ENCODE measurements at places on chromosomes 2 and 18.

- no peak for DNase-seq
Measured at GRCh38 chr18:77512152-77512551, 262.5 kb downstream of the GALR1 start.

DNA sequence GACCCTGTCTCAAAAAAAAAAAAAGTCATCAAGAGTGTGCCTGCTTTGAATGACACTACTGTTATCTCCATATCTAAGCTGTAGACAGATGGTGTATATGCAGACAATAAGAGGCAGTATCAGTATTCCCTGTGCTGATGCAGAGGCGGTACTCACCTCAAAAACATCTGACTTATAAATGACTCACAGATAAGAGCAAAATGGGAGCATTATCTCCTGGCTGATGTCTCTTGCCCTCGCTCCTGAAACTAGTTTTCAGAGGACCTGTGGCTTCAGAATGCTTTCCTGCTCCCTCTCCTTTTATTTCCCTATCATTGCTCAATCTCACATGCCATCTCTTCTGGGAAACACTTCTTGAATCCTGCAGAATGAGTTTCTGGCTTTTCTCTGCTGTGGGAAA, 289.6 kb downstream of the PTPRM start:
- no peak for DNase-seq

GRCh38 chr2:146068051-146068450, 1548.1 kb upstream of the ZEB2 start:
- DNase-seq, result no peak

DNA sequence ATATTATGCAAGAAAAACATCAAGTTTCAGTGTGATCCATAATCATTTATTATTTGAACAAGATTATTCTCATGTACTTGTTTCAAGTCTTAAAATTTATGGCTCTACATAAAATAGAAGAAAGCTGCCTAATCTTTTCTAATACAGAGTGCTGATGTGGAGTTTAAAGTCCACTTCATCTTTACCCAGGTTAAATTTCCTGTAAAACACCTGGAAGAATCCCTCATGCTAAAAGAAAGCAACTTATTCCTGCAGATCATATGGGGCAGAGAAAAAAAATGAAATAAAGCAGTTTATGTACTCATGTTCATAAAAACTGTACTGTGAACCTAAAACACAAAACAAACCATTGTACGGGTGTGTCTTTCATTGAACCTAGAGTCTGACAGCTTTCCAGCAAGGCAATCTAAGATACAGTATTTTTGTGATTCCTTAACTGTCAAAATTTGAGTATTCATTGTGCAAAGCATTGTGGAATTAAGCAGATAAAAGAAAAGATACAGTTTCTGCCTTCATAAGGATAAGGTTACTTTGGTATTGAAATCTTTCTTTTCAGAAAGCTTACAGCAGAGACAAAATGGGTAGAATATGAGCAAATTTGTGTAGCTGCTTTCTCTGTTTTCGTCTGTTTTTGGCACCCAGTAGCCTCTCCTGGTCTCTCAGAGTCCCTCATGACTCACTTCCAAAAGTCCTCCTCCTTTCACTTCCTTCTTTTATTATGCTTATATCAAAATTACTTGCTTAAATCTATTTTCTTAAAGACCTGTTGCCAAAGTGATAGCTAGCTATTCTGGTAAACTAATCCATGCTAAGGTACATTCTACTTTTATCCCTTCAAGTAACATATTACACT, 26.9 kb upstream of the GLS start:
- DNase-seq, result no peak

DNA sequence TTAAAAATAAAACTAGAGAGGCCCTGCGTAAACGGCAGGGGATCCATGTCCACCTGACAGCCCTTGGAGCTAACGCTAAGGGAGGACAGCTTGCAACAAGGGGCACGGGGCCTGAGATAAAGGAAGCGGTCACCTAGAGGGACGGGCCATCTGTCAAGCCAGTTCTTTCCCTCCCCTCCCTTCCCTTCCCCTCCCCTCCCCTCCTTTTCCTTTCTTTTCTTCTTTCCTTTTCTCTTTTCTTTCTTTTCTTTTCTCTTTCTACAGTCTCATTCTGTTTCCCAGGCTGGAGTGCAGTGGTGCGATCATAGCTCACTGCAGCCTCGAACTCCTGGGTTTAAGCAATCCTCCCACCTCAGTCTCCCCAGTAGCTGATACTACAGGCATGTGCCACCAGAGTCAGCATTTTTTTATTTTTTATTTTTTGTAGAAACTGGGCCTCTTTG, 34.5 kb upstream of the CTAGE1 start:
- no peak for DNase-seq

GRCh38 chr2:127429844-127430425, 11.7 kb downstream of the PROC start:
- no peak for DNase-seq

DNA sequence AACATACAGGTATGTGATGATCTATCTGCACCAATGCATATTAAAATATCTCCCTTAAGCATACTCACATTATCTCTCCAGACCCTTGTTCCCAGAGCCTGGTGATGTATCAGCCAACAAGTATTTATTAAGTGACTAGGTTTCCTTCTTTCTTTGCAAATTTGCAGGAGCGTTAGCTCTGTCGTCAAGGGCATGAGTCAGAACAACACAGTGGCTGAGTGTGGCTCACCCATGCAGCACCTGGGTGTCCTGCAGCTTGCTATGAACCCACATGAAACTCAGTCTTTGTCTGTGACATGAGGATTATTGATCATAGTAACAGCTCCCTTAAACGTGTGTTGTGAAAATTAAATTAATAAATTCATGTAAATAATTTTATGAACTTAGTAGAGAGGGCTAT, 96.6 kb downstream of the PIEZO2 start:
- no peak for DNase-seq

- no peak for DNase-seq
Measured at GRCh38 chr2:56801770-56802169, 618.0 kb downstream of the CCDC85A start.

GRCh38 chr2:10963155-10963554, 51.4 kb downstream of the KCNF1 start:
- DNase-seq, result no peak

GRCh38 chr2:35545301-35545700, 810.3 kb upstream of the CRIM1 start:
- no peak for DNase-seq

DNA sequence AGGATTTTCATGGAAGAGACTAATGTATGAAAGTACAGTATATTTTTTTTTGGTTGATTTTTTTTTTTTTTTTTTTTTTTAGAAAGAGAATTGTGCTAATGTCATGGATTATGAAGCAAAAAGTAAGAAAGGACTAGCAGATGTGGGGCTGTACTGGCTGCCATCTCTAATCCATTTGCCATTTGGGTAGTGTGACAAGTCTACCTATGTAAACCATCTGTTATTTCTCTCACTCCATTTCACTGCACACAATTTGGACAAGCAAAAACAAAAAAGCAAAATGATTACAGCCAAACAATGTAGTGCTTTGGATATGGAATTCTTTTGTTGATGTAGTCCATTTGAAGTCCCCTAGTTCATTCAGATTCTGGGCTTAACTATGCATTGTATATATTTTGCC, 1355.4 kb downstream of the LRP1B start:
- DNase-seq, result no peak

DNA sequence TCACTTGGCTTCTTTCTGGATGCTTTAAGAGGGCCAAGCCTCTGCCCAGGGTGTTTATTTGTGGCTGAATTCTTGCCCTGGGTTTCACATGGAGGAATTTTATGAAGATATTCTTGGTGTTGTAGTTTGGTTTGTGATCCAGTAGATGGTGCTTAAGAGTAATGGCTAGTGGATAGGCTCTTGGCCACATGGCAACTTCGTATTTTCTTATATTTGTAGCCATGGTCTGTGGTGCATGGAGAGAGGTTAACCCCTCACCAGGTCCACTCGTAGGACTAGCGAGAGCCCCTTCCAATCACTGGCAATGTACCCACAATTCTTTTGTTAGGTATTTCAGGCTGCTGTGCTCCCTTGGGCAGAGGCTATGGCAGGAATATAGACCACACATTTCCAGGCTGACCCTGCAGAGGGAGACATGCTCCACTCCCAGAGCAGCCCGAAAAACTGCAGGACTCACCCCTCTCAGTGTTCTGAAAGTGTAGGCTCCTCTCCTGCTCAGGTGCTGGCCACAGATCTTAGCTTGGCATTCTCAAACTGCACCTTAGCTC, 582.1 kb upstream of the SETBP1 start:
- DNase-seq, result no peak
